ENCODE measurements at places on chromosomes 4 and X.

DNA sequence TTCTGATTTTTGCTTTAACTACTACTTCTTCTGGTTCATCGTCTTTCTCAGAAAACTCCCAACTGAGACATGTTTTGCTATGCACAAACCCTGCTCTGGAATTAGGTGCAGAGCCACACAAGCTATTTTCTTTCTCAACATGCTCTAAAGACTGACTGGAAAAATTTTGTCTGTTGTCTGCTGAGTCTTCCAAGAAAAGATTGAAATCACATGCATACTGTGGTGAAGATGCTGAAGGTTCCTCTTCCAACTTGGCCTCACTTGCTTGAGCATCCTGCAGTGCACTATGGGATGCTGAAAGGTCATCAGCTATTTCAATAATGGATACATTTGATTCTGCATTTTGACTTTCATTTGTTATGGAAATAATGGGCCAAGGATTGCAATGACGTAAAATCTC lies 24.1 kb downstream of the PIN4 start:
- DNase-seq, result no peak

DNA sequence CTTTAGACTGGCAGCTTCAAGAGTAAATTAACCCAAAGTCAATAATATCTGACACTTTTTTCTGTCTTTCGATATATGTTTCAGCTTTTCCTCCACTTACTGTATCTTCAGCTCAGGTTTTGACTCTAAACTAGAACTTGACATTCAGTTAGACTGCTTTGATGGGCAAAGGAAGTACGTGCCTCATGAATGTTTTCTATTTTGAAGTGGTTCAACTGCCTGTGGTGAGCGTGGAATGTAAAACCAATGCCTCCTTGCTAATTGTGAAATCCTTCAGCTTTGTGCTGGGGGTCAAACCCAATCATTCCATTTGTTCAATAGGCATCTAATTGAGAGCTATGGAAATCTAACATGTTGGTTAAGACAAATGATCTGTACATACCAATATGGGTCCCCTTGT lies 857.0 kb upstream of the HTR2C start:
- no peak for DNase-seq

DNA sequence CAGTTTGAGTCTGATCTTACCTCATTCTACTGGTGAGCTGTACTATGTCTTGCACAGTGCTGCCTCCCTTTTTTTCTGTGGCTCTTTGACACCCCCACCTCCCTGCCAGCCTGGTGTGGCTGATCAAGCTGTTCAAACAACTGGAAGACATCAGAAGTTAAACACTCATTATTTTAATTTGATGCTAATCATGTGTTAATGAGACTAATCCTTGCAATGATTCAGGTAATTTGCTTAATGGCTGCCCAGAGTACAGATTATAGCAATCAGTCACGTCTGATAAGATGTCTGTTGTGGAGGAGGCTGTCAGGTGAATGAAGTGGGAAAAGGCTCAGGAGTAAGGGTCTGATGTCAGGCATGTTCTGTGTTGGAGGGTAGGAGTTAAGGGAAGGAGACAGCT lies 87.4 kb upstream of the GK2 start:
- DNase-seq, result no peak

DNA sequence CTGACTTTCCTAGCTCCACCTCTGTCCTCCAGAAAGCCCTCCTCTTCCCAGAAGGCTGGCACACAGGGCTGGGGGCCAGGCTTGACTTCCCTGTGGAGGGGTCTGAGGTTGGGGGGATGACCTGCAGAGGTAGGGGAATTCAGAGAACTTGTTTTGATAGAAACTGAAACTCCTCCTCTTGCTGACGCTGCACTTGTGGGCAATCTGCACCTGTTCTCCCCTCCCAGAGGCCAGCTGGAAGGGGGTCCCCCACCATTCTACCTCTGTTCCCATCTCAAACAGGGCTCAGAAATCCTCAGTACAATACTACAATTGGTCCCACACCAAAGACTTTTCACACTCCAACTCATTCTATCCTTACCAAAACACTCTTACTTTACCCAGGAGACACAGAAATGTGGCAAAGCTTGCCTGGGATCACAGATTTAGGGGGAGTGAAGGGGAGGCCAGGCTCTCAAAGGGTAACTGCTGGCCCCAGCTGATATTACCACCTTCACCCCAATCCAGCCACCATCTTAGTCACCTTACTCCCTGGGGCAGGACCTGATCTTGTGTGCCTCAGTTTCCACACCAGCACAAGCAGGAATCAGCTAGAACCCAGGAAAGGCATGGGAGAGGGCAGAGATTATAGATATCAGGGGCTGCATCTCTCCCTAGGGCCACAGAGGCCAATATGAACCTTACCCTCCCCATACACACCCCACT lies 18.5 kb downstream of the OTUD5 start:
- DNase-seq, result peak; percentile 73

DNA sequence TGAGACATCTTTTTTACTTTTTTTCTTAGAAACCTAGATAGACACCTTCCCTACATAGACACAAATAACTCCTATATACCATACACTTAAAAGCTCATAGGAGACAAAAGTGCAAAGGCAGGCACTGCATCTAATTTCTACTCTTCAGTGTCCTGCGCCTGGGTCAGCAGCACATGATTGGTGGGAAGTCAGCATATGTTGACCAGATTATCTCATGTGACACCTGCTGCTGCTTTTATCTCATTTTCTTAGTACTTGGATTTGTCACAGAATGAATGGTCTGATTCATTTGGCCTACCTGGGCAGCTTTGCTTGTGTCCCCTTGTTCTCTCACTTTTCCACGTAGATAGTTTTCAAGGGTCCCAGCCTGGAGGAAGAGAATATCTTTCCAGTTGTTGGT lies 24.9 kb upstream of the LNX1 start:
- no peak for DNase-seq

GRCh38 chr4:76799718-76800117 lies 98.2 kb downstream of the SOWAHB start:
- DNase-seq, result no peak

DNA sequence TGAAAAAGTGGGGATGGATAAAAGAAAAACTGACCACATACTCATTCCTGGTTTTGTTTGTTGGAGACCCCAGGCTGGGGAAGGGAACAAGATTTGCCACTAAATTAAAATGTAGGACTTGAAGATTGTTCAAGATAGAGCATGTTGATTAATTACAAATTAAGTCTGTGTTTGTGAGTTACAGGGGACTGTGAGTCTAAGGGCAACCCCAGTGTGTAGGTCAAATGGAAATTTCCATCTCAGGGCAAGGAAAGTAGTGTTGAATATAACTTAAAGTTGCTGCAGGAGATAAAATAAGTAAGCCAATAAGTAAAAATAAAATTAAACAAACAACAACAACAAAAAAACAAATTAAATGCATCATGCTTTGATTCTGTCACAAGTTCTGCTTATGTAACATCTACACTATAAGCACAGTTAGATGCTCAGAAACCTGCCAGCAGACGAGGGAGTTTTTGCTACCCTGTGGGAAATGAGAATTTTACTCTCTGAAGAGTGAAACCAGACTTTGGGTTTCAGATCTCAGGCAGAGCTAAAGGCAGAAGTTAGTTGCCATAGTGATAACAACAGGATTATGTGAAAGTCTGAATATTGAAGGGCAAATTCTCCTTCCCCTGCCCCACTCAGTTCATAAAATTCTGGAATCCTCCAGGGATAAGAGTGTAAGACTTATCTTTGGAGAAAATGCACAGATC lies 352.3 kb downstream of the GRXCR1 start:
- DNase-seq, result no peak

DNA sequence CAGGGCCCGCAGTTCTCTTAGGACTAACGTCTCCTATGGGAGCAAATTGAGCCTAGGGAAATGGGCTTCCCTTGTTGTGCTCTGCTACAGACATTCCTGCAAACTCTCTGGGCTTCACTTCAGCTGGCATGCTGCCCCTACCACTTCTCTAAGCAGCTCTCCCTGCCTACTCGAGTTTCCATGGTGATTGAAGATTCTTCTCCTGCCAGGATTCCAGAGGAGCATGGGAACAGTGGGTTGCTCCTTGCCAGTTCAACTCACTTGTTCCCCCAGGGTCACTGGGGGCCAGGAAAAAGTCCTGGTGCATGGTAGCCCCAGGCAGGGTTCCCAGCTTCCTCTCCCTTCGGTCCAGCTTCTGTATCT lies 21.1 kb upstream of the WDR17 start:
- no peak for DNase-seq

GRCh38 chr4:72391281-72391680 lies 177.7 kb downstream of the ADAMTS3 start:
- no peak for DNase-seq

DNA sequence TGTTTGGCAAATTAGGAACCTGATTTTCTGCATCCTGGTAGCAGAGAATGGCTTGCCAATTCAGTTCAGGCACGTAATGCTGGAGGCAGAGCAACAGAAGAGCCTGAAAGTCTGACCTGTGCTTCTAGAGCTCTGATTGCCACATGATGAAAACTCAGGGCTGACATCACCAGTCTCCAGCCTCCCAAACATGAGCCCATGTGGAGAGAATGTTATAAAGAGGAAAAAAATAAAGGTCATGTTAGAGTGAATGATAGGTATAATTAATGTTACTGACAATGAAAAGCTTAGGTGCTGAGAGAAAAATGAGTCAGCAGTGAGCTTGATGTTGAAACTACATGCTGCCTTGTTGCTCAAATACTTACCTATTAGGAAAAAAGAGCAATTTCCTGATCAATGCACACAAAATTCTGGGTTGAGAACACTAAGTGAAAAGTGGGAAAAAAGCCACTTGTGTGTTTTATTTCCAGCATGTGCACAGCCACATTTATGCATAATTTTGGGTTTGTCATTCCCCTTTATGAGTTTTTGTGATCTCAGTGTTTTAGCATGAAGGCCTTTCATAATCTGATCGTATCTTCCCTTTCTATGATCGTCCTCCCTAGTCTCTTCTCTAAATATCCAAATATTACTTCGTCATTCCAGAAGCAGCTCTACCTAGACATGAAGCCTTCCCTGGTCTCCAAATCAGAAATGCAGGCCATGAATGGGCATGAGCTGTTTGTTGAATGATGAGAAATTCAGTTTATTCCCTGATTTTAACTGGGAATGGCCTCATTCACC lies 113.3 kb upstream of the CPEB2 start:
- DNase-seq, result no peak

DNA sequence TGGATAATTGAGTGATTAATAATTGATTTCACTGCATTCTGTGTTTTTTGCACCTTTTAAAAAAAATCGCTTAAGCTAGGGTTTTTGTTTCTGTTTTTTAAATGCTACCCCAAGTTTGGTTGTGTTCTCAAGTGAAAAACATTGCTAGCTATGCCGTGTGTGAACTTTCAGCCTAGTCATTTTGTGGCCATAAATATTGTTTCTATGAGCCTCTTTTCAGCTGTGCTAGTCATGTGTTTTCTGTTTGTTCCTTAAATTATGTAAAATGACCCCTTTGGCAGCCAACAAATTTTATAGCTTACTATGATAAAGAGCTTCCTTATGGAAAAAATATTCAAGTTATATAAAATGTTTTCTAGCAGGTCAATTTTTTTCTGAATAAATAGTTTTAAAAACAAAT lies 59.1 kb downstream of the GALNT7 start:
- DNase-seq, result no peak

DNA sequence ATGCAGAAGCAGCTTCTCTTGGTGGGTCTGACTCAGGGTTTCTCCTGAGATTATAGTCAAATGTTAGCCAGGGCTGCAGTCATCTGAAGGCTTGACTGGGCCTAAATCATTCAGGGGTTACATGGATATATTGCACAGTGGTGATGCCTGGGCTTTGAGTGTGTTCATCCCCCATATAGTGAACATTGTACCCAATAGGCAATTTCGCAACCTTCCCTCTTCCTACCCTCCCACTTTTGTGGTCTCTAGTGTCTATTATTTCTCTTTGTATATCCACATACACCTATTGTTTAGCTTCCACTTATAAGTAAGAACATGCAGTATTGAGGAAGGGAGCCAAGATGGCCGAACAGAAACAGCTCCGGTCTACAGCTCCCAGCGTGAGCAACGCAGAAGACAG lies 90.3 kb upstream of the CAMK2D start:
- DNase-seq, result no peak
